Hepatic stellate cell (primary cell): ENCODE measurements at places on chromosomes 4 and X.
A peak's percentile ranks its signal among the peaks of the same experiment; 100 is the strongest.

DNA sequence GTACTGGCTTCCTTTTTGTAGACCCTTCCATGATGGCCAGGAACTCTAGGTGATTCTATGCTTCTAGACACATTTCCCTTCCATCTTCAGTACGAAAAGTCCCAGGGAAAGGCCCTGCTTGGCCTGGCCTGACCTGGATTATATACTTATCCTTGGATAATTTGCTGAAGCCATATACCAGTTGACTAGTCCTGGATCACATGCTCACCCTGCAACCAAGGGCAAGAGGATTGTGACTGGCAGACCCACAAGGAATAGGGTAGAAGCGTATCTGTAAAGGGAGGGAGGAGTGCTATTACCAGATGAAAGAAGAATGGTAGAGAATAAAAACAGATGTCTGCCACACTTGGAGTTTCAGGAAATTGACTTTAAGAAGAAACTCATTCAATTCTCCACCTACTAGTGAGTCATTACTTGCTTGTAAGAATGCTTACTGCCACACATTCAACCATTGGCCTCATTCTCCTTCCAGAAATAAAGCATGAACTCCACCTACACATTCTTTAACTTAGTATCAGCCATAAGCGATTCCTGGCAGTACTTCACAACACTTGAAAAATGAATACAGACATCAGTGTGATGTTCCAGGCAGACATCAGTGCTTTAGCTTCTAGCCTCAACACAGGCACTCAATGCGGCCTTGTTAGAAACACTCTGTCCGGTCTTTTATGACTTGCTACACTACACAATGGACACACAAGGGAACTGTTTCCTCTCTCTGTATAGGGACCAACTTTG, 141.8 kb downstream of the CBR4 start:
- DNase-seq = no peak

GRCh38 chrX:108732630-108733321, 3.6 kb downstream of the IRS4 start:
- no peak for DNase-seq

- DNase-seq = no peak
Measured at GRCh38 chr4:86921608-86922252, 13.1 kb upstream of the AFF1 start.

DNA sequence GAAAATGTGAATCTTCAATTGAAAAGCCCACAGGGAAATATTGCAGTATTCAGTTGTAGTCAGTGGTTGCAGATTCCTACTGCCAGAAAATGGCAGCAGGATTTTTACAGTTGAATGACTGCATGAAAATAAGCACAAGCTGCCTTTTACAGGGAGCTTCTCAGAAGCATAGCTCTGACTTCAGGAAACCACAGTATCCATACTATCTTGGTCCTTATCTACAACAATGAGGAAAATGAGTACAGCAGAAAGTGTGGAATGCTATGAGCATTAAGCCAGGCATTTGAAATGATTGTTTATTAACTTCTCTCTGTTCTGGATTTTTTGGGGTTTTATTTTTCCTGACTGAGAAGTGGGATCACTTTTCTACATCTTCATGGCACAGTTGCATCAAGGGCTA, 34.6 kb upstream of the PRRG1 start:
- peak; percentile 6 for DNase-seq

GRCh38 chr4:111632641-111633151, 512.6 kb upstream of the FAM241A start:
- no peak for DNase-seq
